ENCODE measurements at places on chromosomes 1 and 21. TPM values are rescaled to one million over a fixed set of nuclear protein-coding genes. Genes with fewer than 3 reads are reported as not detected.

- peaks cover 44% of the 10 kb centered on the region for H3K4me1 ChIP-seq
- no peak for DNase-seq
- H3K36me3 ChIP-seq = peaks cover 11% of the 10 kb centered on the region
- H3K27me3 ChIP-seq = no peaks in the 10 kb centered on the region
- H3K27ac ChIP-seq = peak overlapping the region; percentile 2
Measured at GRCh38 chr1:88799491-88799890, 91.9 kb downstream of the GTF2B start.

KLF17 gene
- total RNA-seq = not detected

MATN1 gene
- total RNA-seq = not detected

DNA sequence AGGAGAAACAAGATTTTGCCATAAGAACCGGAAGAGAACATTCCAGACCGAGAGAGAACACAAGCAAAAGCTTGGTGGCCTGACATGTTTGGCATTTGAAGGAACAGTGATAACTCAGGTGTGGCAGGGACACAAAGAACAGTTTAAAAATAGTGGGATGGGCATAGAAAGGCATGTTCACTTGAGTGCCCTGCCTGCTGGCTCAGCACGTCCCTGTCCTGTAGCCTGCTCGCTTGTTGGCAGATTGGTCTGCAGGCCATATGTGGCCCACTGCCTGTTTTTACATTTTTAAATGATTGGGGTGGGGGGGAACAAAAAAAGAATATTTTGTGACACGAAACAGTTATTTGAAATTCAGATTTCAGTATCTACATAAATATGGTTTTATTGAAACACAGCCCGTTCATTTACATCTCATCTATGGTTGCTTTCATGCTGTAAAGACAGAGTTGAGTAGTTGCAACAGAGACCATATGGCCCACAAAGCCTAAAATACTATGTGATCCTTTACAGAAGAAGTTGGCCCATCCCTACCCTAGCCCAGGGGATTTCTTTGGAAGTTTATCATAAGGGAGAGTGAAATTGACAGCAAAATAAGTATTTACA lies 100.7 kb downstream of the RGL1 start:
- H3K4me3 ChIP-seq = no peak overlapping the region
- H3K27me3 ChIP-seq = no peaks in the 10 kb centered on the region
- no peaks in the 10 kb centered on the region for H3K36me3 ChIP-seq

PSMA5 gene
- total RNA-seq = 121 TPM

SYNJ1 gene
- 10.2 TPM for total RNA-seq

- no peak for DNase-seq
- no peaks in the 10 kb centered on the region for H3K27me3 ChIP-seq
- no peak overlapping the region for H3K4me3 ChIP-seq
- no peak overlapping the region for H3K27ac ChIP-seq
Measured at GRCh38 chr1:222928212-222928611, 113.4 kb downstream of the DISP1 start.

DNA sequence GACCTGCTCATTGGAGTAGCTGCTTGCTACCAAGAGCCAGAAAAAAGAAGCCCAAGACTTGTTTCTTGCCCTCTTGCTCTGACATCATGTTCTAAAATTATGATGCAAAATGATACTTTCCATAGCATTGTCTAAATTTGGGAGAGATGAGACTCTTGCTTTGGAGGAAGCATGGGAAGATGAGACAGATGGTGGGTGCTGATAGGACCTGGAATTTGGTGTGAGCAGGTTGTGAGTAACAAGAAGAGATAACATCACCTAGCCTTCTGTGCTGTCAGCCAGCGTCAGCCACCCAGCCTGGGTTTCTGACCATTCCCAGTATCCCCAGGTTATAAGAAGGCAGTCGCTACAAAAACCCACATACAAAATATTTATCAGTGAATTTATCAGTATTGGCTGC lies 67.1 kb upstream of the GCLM start:
- no peaks in the 10 kb centered on the region for H3K4me1 ChIP-seq
- H3K27me3 ChIP-seq = peaks cover 16% of the 10 kb centered on the region
- H3K4me3 ChIP-seq = no peak overlapping the region
- no peak overlapping the region for H3K27ac ChIP-seq
- no peak for DNase-seq
- no peaks in the 10 kb centered on the region for H3K36me3 ChIP-seq

DNA sequence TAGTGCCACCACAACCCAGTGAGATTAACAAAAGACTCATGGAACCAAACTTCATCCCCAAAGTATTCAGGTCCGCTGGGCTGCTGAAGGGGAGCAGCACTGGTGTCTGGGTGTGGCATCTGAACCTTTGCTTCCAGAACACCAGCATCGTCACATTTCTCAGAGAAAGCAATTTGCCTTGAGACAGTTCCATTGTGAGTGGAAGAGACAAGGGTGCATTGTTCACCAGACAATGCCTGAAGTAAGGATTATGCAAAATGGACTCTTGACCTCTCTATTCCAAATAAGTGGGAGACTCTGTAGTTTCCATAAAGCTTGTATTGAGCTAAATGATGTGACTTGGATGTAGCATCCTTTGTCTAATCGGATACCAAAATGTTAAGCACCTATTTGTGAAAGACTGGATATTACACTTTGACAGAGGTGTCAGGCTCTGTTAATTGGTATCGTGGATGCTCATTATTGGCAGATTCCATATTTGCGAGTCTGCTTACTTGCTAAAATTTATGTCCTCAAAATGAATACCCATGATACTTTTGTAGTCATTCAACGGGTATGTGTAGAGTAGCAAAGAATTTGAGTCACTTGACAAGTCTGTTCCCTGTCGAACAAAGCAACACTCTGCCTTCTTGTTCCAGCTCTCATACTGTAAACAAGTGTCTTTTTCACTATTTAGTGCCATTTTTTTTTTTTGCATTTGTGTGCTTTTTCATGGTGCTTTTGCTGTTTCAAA lies 75.6 kb downstream of the MRPS6 start:
- H3K36me3 ChIP-seq = peaks cover 13% of the 10 kb centered on the region
- H3K4me3 ChIP-seq = no peak overlapping the region
- H3K27ac ChIP-seq = no peak overlapping the region
- no peaks in the 10 kb centered on the region for H3K27me3 ChIP-seq

TMEM201 gene
- total RNA-seq = 18.5 TPM

C1QTNF12 gene
- total RNA-seq = 2.0 TPM

RPE65 gene
- total RNA-seq = not detected

GRCh38 chr1:29128739-29129138 lies 5.0 kb upstream of the TMEM200B start:
- H3K4me3 ChIP-seq = no peak overlapping the region
- H3K36me3 ChIP-seq = peaks cover 10% of the 10 kb centered on the region
- peaks cover 8% of the 10 kb centered on the region for H3K4me1 ChIP-seq
- DNase-seq = no peak
- peaks cover 51% of the 10 kb centered on the region for H3K27me3 ChIP-seq

CELA2A gene
- total RNA-seq = not detected

DISP3 gene
- 0.86 TPM for total RNA-seq

LDLRAD2 gene
- 0.12 TPM for total RNA-seq

- no peak for DNase-seq
- H3K4me1 ChIP-seq = no peaks in the 10 kb centered on the region
- H3K27ac ChIP-seq = no peak overlapping the region
- no peak overlapping the region for H3K4me3 ChIP-seq
- H3K27me3 ChIP-seq = no peaks in the 10 kb centered on the region
Measured at GRCh38 chr21:27450216-27450615, 483.3 kb upstream of the ADAMTS5 start.

PRR9 gene
- total RNA-seq = not detected

GRCh38 chr21:44892536-44893277 lies 19.2 kb upstream of the PTTG1IP start:
- DNase-seq = peak; percentile 70
- H3K4me1 ChIP-seq = no peaks in the 10 kb centered on the region
- H3K27ac ChIP-seq = no peak overlapping the region
- peaks cover 4% of the 10 kb centered on the region for H3K36me3 ChIP-seq

DNA sequence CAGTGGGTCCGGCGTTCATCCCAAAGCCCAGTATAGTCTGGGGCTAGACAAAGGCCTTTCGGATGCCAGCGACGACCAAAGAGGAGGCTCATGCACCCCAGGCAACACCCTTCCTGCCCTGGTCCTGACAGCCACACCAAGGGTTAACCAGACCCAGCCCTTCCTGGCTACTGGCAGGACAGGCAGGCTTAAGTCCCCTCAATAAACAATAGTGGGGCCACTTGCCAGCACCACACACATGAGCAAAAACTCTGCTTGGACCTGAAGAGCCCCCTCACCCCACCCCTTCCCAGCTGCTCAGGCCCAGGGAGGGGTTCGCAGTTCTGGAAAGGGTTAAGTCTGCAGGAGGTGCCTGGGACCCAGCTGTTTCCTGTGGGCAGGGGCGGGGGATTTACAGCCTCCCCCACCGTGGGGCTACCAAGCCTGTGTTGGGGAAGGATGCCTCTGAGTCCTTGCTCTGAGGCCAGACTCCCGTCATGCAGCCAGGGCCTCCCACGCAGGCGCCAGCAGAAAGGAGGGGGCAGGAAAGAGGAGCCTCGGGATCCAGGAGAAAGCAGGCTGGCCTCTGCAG lies 18.2 kb downstream of the PHLDA3 start:
- peaks cover 36% of the 10 kb centered on the region for H3K4me1 ChIP-seq
- no peaks in the 10 kb centered on the region for H3K27me3 ChIP-seq
- peaks cover 8% of the 10 kb centered on the region for H3K36me3 ChIP-seq

A3GALT2 gene
- total RNA-seq = not detected

- H3K4me1 ChIP-seq = peaks cover 49% of the 10 kb centered on the region
- no peak overlapping the region for H3K4me3 ChIP-seq
- H3K27me3 ChIP-seq = no peaks in the 10 kb centered on the region
- peak overlapping the region; percentile 69 for H3K27ac ChIP-seq
Measured at GRCh38 chr1:108591466-108591865, 31.6 kb downstream of the EEIG2 start.

DNA sequence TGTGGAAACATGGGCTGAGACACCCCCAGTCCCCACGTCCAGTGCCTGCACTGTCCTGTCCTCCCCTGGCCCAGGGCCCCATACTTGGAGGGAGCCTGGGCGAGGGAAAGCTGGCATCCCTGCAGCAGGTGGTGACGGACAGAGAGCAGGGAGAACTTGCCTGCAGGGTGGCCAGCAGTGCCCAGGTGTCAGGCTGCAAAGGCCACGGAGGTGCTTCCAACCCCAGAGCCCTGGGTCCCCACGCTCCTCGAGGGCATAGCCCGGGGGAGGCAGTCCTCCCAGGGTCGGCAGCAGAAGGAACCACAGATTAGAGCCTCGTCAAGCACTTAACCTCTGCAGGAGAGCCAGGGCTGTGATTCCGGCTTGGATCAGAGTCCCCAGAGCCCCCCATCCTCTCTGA lies 77.5 kb downstream of the ARHGEF16 start:
- H3K4me1 ChIP-seq = no peaks in the 10 kb centered on the region
- H3K36me3 ChIP-seq = peaks cover 5% of the 10 kb centered on the region
- no peak overlapping the region for H3K27ac ChIP-seq
- H3K27me3 ChIP-seq = no peaks in the 10 kb centered on the region
- DNase-seq = no peak
- H3K4me3 ChIP-seq = peak overlapping the region; percentile 70

DNA sequence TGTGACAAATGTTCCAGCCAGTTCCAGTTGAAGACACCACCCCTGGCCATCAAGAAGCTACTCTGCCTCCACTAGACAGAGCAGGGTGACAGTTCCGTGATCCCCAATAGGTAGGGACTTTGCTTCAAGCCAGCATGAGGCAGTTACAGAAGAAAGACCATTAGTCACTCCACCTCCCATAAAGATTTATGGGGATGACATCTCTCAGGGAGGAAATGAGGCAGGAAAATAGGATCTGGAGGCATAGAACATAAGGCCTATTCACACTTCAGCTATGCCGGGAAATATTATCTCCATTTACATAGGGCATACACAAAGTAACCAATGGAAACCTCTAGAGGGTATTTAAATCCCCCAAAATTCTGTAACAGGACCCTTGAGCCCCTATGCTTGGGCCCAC lies 3.5 kb upstream of the GBP7 start:
- H3K27me3 ChIP-seq = no peaks in the 10 kb centered on the region
- no peaks in the 10 kb centered on the region for H3K36me3 ChIP-seq
- no peaks in the 10 kb centered on the region for H3K4me1 ChIP-seq
- DNase-seq = no peak
- no peak overlapping the region for H3K4me3 ChIP-seq
- no peak overlapping the region for H3K27ac ChIP-seq

SEMA6C gene
- 2.2 TPM for total RNA-seq

DNA sequence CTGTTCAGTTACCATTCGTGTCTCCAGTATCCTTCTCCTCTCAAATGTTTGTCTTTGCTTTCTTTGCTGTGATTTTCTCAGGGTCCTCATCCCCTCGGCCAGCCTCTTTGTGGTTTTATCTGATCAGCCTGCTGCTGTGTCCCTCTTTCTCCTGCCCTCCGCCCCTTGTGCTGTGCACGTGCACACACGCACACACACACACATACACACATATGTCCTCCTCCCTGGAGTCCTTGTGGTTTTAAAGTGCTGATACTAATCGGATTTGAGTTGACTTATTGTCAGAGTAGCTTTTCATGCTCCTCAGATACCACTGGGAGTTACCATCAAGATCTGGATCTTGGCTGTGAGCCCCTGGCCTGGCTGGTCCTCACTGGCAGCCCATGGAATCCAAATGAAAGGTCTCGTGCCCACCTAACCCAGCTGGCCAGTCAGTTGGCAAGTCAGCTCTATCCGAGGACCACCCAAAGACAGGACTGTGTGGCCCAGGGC lies 34.1 kb downstream of the QSOX1 start:
- no peak for DNase-seq
- H3K27me3 ChIP-seq = no peaks in the 10 kb centered on the region
- H3K27ac ChIP-seq = no peak overlapping the region
- H3K4me3 ChIP-seq = no peak overlapping the region
- H3K36me3 ChIP-seq = peaks cover 42% of the 10 kb centered on the region

DNA sequence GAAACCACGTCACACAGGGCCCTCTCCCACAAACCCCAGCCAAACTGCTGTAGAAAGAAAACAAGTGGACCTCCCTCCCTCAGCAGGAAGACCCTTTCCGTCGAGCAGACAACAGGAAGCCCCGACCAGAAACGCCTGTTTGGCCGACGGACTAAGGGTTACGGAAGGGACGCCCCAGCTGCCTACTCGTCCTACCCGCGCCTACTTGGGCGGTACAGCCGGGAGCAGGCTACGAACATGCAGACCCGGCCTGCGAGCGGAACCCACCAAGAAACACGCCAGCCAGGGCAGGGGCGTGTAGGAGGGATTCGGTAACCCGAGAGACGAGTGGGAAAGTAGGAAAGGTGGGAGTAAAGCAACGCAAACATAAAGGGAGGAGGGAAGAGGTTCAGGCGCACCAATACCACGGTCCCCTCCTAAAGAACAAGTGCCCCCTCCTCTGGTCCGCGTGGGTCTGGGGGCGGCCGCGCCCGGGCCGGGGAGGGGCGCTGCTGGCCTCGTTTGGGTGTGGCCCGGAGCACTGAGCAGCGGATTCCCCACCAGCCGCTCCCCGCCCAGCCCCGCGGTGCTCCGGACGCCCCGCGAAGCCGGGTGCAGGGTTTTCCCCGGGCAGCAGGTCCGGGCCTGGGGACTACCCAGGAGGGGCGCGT lies 450 bp downstream of the S100A10 start:
- peaks cover 54% of the 10 kb centered on the region for H3K4me1 ChIP-seq
- H3K36me3 ChIP-seq = peaks cover 81% of the 10 kb centered on the region
- peak; percentile 45 for DNase-seq
- H3K27ac ChIP-seq = peak overlapping the region; percentile 88
- peak overlapping the region; percentile 90 for H3K4me3 ChIP-seq

KRTAP11-1 gene
- total RNA-seq = not detected

RHCE gene
- not detected for total RNA-seq

FOXO6 gene
- total RNA-seq = 1.0 TPM
